ENCODE measurements at places on chromosomes 7 and 10. TPM values are rescaled to one million over a fixed set of nuclear protein-coding genes. Genes with fewer than 3 reads are reported as not detected.
A peak's percentile ranks its signal among the peaks of the same experiment; 100 is the strongest.

DNA sequence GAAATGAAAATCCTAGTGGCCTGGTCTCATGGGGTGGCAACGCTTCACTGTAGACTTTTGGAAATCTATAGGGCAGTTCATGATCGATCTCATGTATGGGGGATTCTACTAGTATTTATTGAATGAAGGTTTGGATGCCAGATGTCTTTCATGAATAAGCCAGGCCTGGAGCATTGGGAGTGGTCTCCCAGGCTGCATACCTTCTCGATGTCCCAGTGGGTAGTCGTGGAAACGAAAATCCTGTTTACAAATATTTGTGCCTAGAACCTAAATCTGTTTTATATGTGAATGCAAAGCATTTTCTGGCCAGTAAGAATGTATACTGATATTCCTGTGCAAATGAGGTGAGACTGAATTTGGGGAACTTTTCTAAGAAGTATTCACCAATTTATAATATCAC is 105.0 kb upstream of the C1QL3 start:
- DNase-seq, result no peak

The MMRN2 gene
- total RNA-seq, result 66.2 TPM

The IL2RA gene
- total RNA-seq, result 1.1 TPM

The PKD1L1 gene
- total RNA-seq, result 1.5 TPM

The INSYN2A gene
- not detected for total RNA-seq

The NKX2-3 gene
- total RNA-seq, result not detected

- no peak for DNase-seq
These were observed 16.5 kb downstream of the DOCK4 start for GRCh38 chr7:112189691-112190090.

The WNT8B gene
- total RNA-seq, result not detected

The SH2D4B gene
- total RNA-seq, result 0.18 TPM

GRCh38 chr7:28165261-28165660 is 15.3 kb downstream of the JAZF1 start:
- no peak for DNase-seq

DNA sequence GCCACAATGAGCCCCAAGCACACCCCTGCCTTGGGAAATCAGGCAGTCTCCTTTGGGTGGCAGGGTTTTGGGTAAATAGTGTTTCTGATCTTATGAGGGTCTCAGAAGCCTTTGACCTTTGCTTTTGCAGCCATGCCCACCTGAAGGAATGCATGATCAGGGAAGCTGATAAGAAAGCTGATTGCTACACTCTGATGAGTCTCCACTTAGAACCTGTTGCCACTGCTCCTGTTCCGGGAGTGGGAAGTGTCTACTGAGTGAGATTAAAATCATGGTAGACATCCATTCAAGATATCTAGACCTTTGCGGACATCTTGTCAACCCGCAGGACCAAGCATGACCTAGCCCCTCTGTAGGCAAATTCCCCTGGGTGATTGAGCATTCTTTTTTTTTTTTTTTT is 282.6 kb downstream of the SKIDA1 start:
- no peak for DNase-seq

DNA sequence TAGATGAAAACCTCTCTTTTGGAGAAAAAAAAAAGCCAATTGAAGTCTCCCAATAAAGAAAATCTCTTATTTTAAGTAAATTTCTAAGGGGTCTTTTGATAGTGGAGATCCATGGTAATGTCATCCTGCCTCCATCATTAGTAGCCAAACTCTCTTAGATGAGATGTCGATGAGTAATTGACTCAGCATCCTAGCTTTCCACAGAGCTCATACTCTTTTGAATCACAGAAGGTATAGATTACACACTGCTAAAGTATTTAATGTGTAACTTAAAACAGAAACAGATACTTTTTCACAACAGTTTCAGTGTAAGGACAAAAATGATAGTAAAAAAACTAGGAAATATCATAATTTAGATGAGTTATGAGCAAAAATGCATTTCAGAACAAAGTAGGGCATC is 19.4 kb downstream of the MAGI2 start:
- no peak for DNase-seq

The PNLIP gene
- total RNA-seq, result 2.8 TPM

The ZNF248 gene
- 22.3 TPM for total RNA-seq

The OR6V1 gene
- total RNA-seq, result not detected

The HOXA5 gene
- total RNA-seq, result 20.1 TPM

- no peak for DNase-seq
These were observed 120.5 kb downstream of the GALNT11 start for GRCh38 chr7:152145853-152146466.

DNA sequence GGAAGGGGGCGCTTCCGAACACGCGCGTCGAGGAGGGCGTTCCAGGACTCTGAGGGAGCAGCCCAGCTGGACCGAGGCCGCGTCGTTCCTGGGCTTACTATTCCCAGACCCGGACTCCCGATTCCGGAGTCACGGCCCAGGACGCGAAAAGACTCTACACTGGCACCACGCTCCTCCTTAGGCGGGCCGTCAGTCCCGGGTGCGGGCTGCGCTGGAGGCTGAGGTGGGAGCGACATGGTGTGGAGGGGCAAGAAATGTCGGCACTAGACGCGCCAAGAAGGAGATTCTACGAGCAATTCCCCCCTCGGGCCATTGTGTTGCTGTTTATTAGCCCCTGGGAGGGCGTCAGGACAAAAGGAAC is 584 bp upstream of the RUNDC3B start:
- DNase-seq, result no peak

DNA sequence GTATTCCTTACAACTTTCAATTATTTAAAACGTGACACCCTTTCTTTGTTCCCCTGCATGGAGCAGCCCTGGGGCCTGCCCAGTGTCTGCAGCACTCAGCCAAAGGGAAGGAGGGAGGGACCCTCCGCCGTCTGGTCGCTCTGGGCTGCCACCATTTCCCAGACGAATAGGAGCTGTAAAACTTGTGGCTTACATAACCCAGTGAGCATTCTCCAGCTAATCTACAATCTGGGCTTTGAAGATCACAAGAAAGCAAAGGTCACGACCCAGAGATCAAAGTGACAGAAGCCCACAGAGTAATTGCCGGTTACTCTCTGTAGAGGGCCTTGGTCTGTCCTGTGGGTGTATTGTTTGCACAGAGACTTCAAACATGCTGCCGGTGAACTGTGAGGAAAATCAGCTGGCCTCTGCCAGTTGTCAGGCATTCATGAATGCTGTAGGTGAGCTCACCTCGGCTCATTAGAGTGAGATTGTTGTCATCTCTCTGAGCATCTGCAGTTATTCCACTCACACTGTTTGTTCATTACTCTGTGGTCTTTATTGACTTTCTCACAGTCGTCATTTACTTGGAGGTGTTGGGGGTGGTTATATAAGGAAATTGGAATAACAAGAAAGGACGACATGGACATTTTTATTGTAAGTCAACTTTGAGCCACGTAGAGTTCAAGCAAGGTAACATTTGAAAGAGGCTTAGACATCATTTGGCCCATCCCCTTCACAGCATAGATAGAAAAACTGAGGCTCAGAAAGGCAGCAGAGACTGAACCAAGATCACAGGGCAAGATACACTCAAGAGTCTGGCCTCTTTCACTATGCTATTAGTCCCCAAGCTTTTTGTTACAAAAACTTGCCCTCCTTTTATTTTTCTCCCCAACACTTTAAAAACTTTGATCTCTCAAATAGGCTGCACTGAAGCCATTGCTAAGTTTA is 619.8 kb downstream of the LRMDA start:
- DNase-seq, result no peak

DNA sequence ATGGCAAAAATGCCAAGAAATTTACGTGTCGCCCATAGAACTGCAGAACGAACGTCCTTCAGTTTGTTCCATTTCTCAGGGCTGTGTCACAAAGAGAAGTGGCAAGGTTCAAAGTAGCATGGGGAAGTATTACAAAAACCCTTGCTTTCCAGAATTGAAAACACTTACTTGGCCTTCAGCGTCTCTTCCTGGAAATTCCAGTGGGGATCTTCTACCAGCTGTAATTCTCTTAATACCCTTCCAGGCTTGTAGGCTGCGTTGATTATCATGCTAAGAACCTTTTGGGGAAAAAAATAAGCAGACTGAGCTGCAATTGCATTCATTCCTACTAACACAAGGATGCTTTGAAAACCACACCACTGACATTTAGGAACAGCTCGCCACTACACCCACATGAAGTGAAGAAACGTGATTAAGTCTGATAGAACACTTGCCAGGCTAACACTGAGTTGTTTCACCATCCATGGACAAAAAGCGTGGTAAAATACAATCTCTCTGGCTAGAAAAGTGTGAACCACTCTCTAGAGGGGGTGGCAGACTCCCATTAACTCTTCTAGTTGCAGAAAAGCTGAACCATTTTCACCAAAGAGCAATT is 222.3 kb downstream of the SFMBT2 start:
- DNase-seq, result no peak

DNA sequence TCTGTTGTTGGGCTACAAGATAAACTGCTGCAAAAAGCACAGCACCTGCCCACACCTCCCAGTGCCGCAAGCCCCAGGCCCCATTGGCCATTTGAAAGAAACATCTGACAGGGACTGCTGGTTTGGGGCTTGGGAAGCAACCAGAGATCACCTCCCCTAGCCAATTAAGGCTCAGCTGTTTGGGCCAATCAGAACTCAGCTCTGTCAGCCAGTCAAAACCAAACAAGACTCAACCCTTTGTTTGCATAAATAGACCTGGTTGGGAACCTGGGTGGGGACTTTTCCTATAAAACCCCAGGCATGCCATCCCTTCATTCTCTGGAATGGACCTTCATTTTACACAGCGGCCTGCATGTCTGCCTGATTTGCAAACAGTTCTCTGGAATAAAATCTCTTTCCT is 17.2 kb upstream of the NME8 start:
- no peak for DNase-seq

- DNase-seq, result peak; percentile 82
These were observed at the start of gene PBLD for GRCh38 chr10:68332259-68333057. Gene PBLD (minus strand): TSS chr10:68332928. CDS start chr10:68306844, 26,084 bp downstream.

- peak; percentile 51 for DNase-seq
These were observed 11.8 kb downstream of the INPP5A start for GRCh38 chr10:132549371-132549770.

DNA sequence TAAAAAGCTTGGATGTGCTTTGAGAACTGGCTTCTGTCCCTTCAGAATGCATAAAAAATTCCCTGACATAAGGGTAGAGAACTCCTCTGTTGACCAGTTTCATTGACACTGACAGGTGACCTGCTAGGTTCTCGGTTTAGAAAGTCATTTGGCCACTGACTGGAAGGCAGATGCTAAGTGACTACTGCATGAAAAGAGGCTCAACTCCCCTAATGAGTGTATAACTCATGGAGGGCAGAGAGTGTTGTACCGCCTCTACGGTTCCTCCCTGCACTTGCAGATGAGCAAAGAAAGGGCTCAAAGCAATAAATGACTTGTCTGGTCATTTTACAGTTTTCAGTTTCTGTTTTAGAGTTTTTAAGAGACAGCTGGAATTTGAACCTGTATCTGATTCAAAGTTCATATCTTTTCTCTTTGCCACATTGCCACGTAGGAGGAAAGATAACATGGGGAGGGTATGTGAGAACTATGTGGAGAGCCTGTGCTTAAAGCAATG is 2.9 kb upstream of the FGL2 start:
- no peak for DNase-seq

DNA sequence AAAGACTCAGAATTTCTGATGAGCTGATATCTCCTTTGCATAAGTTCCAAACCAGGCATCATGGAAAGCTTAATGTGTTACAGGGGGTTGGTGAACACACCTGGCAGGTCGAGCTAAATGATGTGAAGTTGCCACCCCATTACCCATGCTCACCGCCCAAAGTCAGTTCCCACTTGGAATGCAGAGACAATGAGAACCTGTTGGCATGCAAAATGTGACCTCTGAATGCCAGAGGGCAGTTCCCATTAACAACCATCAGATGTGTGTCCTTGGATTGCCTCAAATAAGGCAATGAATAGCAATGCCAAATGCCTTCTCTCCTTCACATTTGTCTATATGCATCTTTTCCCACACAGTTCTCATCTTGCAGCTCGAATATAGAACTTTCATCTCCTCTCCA is 190.7 kb downstream of the CDCA7L start:
- DNase-seq, result no peak

- DNase-seq, result no peak
These were observed 23.8 kb upstream of the LARP4B start for GRCh38 chr10:955127-955819.

DNA sequence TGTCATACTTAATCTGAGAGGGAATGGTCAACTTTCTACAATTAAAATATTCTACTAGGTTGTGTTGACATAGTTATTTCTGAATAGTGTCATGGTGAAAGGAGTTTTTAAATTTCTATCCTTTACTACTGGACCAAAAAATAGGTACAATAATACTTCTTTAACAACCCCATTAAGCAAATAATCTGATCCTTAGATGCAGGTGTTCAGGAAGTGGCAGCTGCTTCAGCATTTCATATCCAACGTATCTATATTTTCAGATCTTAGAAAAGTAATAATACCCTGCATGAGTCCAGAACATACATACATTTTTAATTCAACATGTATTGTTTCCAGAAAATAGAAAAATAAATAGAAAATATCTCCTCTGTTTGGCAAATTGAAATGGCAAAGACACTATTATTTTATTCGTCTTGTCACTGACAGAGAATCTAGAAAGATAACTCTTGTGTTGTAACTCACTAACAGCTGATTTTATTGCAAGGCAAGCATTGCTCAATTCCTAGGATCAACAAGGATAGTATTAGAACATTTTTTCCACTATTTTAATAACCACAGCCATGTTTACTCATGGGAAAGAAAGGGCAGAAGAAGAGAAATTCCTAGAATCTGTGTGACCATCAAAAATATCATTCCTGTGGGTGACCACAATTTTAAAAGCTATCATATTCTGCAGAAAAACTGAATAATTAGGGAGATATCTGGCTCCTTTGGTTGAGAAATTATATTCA is 159.3 kb upstream of the CNTNAP2 start:
- no peak for DNase-seq

DNA sequence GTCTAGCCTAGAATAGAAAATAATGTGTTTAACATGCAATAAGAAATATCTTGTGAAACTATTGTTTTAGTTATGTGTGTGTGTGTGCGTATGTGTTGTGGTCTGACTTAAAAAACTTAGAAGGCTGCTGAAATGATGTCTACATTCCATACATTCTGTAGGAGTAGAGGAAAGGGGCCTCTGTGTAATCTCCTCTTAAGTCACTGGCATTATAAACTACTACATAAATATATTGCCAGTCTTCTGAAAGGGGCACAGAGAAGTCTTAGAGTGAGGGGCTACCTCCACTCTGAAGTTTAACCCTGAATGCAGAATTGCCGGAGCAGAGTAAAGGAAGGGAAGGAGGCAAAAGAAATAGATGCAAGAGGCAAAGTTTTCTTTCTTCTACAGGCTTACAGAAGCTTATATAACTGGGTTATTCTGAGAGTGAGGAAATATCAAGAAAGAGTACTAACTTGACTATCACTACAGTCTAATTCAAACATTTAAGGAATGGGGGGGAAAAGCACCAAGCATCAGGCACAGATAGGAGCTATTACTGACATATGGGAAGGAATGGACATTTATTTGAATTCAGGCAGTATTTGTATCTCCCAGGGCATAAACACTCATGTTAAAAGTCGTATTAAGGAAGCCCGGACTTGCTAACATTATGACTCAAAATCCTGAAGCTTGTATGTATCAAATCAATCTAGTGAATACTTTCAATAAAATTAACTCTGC is 75.7 kb downstream of the DNAJC1 start:
- DNase-seq, result no peak

The PRF1 gene
- total RNA-seq, result 7.6 TPM
